ENCODE measurements at places on chromosomes 3 and 15. TPM values are rescaled to one million over a fixed set of nuclear protein-coding genes. Genes with fewer than 3 reads are reported as not detected.
A peak's percentile ranks its signal among the peaks of the same experiment; 100 is the strongest.

- no peak for DNase-seq
Measured at GRCh38 chr15:89630260-89630659, 25.0 kb downstream of the KIF7 start.

GRCh38 chr15:76335307-76336253 is 993 bp upstream of the ISL2 start:
- no peak for DNase-seq

DNA sequence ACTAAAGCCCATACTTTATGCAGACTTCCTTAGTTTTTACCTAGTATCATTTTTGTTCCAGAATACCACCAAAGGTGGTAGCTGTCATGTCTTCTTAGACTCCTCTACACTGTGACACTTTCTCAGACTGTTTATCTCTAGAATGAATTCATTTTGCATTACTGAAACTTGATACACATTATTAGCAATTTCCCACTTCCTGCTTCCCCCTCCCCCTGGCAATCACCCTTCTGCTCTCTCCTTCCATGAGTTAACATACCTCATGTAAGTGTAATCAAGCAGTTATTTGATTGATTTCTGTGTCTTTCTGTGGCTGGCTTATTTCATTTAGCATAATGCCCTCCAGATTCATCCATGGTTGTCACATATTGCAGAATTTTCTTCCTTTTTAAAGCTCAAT is 204.9 kb downstream of the STAG1 start:
- DNase-seq = no peak

DNA sequence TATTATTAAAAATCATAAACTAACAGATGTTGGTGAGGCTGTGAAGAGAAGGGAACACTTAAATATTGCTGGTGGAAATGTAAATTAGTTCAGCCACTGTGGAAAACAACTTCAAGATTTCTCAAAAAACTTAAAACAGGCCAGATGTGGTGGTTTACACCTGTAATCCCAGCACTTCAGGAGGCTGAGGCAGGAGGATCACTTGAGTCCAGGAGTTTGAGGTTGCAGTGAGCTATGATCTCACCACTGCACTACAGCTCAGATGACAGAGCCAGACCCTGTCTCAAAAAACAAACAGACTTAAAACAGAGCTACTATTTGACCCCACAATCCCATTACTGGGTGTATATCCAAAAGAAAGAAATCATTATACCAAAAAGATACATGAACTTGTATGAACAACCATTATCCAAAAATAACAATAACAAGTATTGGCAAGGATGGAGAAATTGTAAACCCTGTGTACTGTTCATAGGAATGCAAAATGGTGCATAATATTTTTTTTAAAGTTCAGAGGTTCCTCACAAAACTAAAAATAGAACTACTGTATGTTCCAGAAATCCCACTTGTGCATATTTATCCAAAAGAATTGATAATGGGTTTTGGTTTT is 25.5 kb downstream of the ZNF148 start:
- DNase-seq = no peak

GRCh38 chr15:62739507-62739906 is 303.0 kb upstream of the TPM1 start:
- DNase-seq = no peak

GRCh38 chr3:12222775-12223485 is 64.2 kb upstream of the TIMP4 start:
- DNase-seq = no peak

DNA sequence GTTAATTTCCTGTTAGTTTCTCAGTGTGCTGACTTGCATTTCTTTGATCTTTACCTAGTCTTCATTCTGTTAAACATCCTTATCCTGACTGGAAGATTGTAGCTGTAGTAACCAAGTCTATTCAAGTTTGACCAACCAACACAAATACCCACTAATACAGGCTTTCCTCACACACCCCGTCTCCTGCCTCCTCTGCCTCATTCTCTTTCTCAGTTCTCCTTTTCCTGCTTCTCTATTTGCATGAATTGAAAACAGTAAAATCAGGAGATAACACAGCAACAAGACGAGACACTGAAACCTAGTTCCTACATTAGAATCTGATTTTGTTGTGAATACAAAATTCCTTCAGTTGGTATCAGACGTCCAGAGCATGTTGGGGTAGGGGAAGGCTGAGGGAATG is 116.9 kb upstream of the ARPP21 start:
- DNase-seq = no peak

DNA sequence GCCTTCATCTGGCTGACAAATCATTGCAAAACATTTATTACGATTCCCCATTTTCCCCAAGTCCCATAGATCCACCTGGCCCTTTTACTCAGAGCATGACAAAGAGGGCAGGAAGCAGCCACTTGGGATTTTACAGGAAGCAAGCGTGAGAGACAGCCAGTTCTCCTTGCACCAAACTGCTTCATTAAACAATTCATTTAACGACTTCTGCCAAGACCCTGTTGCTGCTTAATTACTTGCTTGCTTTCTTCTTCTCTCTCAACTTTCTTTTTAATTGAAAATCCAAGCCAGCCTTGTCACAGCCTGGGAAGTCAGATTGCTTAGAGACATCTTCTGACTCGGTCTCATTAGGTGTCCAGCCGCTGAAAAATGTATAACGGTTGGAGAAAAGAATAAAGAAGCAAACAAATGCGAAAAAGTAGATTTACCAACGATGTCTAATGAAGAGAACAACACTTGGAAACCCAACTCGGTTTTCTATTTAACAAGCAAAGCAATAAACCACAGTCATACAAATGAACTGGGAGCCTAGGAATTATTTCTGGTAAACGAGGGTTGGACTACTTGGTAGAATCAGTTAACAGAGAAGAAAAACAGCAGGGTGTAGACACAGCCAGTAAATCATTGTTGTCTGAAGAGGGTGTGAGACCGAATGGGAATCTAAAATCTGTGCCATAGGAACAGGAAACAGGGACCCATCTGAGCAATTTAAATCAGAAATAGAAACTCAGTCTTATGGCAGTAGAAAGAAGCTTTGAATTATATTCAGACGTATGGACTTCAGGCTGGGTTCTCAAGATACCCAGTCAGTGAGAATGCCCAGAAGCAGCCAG is 298.3 kb downstream of the LRRC3B start:
- DNase-seq = no peak

DNA sequence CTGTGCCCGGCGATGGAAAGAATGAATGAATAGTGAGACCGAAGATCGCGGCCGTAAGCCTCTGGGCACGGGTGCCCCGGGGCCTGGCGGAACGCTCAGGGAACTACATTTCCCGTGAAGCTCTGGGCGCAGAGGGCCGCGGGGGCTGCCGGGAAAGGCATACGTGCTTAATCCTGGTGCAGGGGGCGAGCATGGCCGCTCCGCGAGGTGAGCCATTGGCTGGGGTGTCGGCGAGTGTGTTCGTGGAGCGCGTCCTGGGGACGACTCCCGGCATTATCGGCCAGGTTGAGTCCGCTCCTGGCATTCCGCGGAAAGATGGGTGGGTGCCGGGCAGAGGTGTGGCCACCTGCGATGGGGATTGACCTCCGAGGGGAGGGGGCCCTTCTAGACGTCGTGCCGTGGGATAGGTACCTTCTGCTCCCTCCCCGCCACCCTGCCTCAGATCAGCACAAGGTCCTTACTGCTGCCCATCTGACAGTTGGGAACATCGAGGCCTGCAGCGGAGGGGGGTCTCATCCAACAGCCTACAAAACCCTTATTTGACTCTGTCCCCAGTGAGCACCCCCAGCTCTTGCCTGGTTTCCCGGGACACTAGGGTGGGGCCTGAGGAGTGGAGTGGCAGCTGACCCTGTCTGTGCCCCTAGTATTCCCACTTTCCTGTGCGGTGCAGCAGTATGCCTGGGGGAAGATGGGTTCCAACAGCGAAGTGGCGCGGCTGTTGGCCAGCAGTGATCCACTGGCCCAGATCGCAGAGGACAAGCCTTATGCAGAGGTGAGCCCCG is at the start of gene MPI:
Gene MPI (plus strand): TSS at position 160 of the 782 bp plus-strand sequence. CDS start 32 bp downstream, at position 192.
- DNase-seq = peak; percentile 55

- DNase-seq = peak; percentile 6
Measured at GRCh38 chr15:59688423-59688781, 718 bp downstream of the BNIP2 start.

RNU5B-1 gene
- not detected for total RNA-seq

DNA sequence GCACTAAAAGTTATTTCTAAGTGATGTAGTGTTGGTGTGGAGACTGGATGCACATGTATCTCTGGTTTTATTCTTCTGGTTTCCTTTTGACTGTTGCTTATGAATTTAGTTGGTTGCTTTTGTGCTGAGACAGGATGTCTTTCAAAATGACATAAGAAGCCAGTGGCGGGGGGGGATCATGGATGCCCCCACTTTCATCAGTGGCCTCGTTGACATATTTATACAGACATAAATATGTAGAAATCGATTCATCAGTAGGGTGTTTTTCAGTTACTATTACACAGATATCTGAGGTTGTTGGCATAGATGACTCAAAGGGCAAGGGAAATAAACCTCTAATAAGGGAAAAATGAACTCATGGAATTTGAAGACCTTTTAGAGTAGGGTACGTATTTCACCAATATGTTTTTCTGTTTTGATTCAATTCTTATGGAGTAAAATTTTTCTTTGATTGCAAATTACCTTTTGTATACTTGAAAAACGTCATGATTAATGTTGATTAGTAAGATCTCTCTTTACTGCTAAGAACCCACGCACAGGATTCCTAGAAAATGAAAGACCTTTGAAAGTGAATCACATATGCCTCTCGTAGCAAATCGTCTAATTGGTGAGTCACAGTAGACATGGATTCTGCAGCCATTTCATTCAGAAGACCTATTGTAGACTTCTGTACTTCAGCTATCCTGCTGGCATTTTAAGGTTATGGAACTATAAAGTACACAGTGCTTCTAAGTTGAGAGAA is 97.4 kb upstream of the RBMS3 start:
- DNase-seq = no peak

DNA sequence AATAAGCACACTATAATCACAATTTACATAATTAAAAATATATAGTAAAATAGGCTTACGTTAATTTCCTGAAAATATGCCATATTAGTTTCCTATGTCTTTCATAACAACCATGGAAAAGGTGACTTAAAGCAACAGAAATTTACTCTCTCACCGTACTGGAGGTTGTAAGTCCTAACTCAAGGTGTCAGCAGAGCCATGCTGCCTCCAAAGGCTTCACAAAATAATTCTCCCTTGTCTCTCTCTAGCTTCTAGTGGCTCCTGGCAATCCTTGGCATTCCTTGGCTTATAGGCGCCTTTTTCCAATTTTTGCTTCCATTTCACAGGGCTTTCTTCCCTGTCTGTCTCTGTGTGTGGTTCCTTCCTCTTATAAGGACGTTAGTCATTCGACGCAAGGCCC is 7.6 kb downstream of the SI start:
- DNase-seq = no peak

COL7A1 gene
- total RNA-seq = 11.4 TPM

GRCh38 chr3:181610973-181611265 is 100.8 kb upstream of the SOX2 start:
- no peak for DNase-seq

IL5RA gene
- not detected for total RNA-seq

DNA sequence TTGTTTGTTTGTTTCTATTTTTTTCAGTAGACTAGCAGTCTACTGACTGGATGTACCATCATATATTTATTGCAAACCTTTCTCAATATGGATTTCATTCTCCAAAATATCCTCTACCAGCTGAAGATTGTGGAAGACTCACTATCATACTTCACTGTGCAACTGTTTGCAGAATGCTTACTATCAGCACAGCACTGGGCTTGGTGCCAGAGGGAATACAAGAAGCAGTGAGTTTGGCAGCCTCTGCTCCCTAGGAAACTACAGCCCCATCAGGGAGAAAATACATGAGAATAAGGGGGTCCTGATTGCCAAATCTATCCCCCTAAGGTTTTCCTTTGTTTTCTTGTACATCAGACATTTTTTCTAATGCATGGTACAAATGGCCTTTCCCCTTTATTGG is 27.5 kb downstream of the AQP9 start:
- DNase-seq = no peak

DNA sequence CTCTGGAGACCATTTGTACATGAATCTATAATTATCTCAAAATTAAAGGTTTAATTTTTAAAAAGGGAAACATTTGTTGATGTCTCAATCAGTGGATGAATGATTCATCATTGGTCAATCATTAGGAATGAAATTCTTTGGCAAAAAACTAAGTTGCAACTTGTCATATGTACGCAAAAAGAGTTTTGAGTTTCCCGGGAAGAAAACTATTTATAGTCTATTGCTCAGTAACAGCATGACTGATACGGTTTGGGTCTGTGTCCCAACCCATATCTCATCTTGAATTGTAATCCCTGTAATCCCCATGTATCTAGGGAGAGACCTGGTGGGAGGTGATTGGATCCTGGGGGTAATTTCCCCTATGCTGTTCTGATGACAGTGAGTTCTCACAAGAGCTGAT is 765.8 kb upstream of the ROBO1 start:
- no peak for DNase-seq

DNA sequence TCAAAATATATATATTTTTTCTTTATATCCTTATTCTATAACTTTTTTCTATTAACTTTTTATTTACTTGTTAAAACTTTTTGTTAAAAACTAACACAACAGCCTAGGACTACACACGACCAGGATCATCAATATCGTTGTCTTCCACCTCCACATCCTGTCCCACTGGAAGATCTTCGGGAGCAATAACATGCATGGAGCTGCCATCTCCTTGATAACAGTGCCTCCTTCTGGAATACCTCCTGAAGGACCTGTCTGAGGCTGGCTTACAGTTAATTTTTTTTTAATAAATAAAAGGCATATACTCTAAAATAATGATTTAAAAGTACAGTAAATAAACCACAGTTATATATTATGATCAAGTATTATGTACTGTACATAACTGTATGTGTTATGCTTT is 58.9 kb downstream of the SFMBT1 start:
- no peak for DNase-seq

DNA sequence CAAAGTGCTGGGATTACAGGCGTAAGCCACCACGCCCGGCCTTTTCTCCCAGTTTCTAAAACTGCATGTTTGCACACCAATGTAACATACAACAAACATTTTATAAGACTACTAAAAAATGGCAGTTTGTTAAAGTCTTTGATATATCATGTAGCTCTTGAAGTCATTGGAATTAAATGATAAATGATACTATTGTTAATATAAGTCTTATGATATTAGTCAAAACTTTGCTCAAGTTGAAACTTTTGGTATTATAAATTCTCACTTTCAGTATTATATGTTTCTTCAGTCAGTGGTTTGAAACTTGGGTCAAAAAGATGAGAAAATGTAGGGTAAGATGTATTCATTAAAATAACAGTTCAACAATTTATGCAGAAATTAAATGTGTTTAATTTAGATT is 117.6 kb upstream of the TBL1XR1 start:
- DNase-seq = no peak

- DNase-seq = no peak
Measured at GRCh38 chr3:23654571-23654970, 151.2 kb upstream of the UBE2E1 start.

LMAN1L gene
- total RNA-seq = 0.17 TPM

- no peak for DNase-seq
Measured at GRCh38 chr3:134704556-134704955, 53.7 kb upstream of the KY start.

DNA sequence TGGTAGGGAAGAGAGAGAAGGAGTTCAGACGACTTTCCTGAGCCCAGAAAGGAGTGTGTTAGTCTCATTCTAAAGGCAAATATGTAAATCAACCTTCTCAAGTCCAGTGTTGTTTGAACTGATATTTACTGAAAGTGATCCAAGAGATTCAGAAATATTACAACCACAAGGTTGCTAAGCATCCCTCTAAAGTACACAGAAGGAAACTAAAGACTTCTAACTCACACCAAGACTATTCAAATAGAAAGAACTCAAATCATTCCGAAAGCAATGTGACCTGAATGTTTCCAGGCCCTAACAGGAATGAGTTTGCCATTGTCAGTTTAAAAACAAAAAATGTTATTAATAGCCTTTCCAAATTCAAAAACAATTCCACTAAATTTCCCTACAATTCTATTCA is 56.9 kb upstream of the VGLL3 start:
- no peak for DNase-seq

CELF6 gene
- total RNA-seq = 0.52 TPM
